ENCODE measurements at places on chromosomes 3 and 15. TPM values are rescaled to one million over a fixed set of nuclear protein-coding genes. Genes with fewer than 3 reads are reported as not detected.
A peak's percentile ranks its signal among the peaks of the same experiment; 100 is the strongest.

The FRMD5 gene
- 0.31 TPM for total RNA-seq

The RMDN3 gene
- total RNA-seq: 22.6 TPM

The WDR76 gene
- total RNA-seq: 93.2 TPM

The CYP1A2 gene
- total RNA-seq: not detected

The ZNF860 gene
- not detected for total RNA-seq

The XCR1 gene
- total RNA-seq: 0.05 TPM

The NEO1 gene
- 8.3 TPM for total RNA-seq

DNA sequence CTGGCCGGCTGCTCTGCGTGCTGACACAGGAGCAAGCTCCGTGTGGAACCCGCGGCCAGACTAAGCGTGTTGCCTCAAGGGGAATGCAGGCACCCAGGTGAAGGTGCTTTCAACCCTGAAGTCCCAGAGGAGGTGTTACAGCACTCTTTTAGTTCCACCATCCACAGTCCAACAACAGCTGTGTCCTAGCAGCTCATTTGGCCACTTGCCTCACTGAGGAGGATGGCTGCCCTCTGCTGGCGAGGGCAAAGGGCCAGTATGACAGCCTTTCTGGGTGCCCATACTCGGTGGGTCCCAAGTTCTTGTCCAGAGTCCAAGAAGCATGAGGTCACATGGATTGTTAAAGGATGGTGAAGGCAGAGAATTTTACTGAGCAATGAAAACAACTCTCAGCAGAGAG, 87.8 kb downstream of the C3orf85 start:
- peak; percentile 17 for DNase-seq

DNA sequence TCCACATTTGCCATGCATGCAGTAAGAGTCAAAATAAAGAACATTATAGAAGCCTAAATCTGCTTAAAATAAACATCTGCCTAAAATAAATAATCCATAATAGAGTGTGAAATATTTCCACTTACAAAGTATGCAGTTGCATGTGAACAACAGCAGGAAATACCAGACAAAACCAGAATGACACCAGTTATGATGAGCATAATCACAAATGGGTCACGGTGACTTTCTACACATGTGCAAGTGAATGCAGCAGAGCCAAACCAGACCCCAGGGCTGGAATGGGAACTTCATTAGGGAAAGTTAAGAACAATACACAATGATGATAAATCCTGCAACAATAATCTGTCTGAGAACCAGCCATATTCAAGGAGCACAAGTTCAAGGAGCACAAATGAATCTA, 615.5 kb downstream of the ROBO2 start:
- DNase-seq: no peak

DNA sequence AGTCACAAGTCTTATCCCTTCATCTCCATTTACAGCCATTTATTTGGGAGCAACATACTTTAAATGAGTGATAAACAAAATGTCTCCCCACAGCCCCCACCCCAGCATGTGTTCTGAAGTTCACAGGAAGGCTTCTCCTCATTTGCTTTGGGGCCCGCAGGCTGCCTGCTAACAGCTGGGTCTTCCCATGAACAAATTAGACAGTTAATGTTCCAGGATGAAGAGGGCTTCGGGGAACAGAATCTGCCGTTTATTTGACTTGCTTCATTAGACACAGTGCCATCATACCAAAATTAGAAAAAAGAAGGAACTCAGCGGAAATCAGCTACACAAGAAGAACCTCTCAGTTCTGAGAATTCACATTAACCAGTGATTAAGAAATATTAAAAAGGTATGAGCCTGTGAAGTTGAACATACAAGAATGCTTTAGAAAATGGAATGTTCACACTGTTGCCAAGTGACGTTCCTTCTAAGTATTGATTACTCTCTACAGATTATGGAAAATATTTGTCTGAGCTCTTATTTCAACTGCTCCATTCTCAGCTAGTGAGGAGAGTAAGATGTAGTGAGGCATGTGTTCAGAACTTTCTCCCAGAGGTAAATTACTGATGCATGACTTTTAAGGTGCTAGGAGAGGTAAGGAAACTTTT, 107.5 kb upstream of the THBS1 start:
- DNase-seq: no peak

DNA sequence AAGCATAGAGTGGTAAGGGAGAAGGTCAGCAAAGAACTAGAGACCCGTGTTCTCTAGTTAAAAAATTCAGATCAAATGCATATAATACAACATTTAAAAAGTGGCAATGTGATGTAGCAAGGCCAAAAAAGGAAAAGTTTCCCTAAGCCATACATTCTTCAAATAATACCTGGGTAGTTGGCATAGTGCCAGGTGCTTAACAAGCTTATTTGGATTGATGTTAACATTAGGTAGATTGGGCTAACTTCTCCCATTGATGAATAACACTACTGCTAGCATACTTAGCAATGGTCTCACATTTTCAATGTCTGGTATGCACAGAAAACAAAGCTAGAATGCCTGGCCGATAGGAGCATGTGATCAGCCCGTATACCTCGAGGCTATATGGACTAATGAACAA, 283.6 kb upstream of the RARB start:
- no peak for DNase-seq

- DNase-seq: peak; percentile 1
Observed at GRCh38 chr3:126116526-126116925, 32.6 kb upstream of the SLC41A3 start.

GRCh38 chr3:112333002-112333380, at the start of gene CD200:
CD200 (plus strand) TSS chr3:112333156; CDS start chr3:112333213, 57 bp downstream.
- DNase-seq: peak; percentile 71

DNA sequence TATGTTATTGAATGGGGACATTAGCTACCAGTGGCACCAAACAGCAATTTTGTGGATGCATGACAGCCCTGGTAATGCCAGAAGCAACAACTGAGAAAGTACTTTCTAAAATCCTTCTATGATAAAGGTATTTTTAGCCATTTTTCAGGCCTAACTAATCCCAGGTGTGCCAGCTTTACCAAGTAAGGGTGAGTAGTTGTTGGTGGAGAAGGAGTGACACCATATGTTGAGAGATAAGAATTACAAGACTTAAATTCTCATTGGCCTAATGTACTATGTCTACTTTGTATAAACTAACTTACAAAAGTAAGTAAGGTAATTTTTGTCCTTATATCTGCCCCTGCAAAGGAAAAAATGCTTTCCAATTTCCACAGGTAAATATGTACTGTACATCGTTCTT, 4.1 kb upstream of the COX17 start:
- no peak for DNase-seq

- DNase-seq: peak; percentile 19
Observed at GRCh38 chr3:45035441-45036301, 9.6 kb downstream of the CLEC3B start.

- DNase-seq: no peak
Observed at GRCh38 chr3:159486580-159486979, 502.1 kb upstream of the IL12A start.

DNA sequence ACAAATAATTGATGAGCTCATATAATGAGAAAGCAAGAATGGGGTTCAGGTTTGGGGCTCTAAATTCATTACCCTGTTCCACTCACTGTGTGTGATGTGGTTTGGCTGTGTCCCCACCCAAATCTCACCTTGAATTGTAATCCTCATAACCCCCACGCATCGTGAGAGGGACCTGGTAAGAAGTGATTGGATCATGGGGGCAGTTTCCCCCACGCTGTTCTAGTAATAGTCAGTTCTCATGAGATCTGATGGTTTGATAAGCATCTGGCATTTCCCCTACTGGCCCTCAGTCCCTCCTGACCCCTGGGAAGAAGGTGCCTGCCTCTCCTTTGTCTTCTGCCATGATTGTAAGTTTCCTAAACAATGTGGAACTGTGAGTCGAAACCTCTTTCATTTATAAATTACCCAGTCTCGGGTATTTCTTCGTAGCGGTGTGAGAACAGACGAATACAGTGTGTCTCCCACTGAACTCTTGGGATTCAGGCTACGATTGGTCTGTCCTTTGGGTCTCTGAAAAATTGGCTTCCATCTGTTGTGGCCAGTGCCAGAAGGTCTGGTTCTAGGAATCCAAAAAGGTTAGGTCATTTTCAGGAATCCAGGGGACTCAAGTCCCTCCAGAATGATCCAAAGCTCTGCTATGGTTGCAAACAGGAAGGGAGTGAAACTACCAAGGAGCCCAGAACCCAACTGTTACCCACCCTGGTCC, 87.7 kb downstream of the XXYLT1 start:
- peak; percentile 54 for DNase-seq

DNA sequence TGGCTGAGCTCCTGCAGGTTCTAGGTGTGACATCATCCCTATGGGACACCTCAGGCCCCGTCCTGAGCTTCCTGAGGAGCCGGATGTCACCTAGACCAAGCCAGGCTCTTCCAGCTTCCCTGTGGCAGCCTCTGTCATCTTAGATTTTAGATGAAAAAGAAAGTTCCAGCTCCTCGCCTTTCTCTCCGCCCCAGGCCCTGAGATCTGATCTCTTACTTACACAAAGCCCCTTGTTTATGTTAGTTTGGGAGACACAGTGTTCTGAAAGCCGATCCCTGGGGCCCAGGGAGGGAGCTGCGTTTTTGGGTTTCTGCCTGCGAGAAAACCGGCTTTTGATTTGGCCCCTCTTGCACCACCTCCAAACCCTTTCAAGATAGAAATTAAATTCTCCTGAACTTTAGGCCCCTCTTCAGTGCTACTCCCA, 40.2 kb upstream of the FAM107A start:
- no peak for DNase-seq

DNA sequence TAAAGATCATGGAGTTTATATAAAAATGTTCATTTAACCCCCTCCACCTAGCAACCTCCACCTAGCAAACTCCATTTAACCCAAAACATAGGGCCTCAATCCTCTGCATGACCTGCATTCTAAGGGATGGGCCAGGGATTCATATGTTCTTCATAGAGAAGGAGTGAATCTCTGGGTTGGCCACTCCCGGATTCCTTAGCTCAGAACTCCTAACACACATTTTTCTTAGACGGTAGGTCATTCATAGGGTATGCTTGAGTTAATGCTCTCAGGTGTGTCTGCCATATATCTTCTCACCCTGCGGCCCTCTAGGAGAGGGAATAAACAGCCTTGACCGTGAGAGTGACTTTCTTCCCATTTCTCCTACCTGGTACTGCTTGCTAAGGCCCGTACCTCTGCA, 102.0 kb upstream of the IGSF10 start:
- no peak for DNase-seq

GRCh38 chr3:52848617-52849016, 13.8 kb upstream of the MUSTN1 start:
- DNase-seq: no peak

DNA sequence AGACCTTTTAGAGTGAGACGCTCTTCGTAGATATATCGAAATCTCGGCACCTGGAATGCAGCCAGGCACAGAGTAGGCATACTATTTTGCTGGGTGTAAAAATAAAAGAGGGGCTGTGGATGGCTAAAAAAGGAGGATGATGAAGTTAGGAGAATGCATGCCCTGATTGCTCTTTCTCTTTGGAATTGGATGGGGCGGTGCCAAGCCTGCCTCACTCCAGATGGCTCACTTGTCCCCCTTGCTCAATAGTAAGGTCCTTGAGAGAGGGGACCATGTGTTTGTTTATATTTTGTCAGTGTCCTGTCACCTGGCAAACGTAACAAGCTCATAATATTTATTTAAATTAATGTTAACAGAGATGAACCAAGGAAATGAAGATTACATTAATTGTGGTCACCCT, 33.0 kb downstream of the SNRK start:
- DNase-seq: no peak

DNA sequence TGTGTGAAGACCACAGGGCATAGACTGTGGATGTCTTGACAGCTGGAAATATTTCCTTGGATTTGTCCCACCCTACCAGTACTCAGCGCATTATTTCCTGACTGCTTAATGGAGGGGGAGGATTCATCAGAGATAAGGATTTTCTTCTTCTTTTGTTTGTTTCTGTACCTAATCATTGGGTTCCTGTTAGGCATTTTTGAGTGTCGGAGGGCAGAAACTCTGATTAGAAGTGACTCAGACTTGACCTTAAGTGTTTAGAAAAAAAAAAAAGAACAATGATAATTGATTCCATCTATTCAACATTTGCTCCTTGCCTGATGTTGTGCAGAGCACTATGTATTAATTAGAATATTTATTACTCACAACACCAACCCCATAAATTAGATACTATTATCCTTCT, 78.5 kb upstream of the SYNPR start:
- DNase-seq: no peak
